SK-N-SH treated with all-trans-retinoic acid at 6 μM for 48 hours (cell line): ENCODE measurements at places on chromosomes 5 and 9.

- ATAC-seq: no peak
These were observed 15.0 kb upstream of the SREK1 start for GRCh38 chr5:66129144-66129543.

- ATAC-seq: no peak
These were observed 12.4 kb upstream of the CDH18 start for GRCh38 chr5:20000416-20000815.

DNA sequence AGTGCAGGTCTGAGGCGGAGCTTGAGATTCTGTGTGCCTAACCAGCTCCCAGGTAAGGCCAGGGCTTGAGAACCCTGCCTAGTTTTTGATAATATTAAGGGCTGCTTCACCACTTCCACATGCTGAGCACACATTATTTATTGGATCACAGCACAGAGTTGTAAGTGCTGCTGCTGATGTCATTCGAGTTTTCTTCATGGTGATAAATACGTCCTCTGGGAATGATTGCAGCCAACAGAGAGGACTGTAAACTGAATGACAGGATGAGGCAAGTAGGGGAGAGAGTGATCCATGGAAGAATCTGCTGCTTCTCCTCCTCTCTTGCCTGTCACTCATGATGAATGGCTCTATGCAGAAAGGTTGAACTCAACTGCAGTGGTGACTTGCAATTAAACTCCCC lies 77.9 kb upstream of the VPS13A start:
- ATAC-seq: no peak

DNA sequence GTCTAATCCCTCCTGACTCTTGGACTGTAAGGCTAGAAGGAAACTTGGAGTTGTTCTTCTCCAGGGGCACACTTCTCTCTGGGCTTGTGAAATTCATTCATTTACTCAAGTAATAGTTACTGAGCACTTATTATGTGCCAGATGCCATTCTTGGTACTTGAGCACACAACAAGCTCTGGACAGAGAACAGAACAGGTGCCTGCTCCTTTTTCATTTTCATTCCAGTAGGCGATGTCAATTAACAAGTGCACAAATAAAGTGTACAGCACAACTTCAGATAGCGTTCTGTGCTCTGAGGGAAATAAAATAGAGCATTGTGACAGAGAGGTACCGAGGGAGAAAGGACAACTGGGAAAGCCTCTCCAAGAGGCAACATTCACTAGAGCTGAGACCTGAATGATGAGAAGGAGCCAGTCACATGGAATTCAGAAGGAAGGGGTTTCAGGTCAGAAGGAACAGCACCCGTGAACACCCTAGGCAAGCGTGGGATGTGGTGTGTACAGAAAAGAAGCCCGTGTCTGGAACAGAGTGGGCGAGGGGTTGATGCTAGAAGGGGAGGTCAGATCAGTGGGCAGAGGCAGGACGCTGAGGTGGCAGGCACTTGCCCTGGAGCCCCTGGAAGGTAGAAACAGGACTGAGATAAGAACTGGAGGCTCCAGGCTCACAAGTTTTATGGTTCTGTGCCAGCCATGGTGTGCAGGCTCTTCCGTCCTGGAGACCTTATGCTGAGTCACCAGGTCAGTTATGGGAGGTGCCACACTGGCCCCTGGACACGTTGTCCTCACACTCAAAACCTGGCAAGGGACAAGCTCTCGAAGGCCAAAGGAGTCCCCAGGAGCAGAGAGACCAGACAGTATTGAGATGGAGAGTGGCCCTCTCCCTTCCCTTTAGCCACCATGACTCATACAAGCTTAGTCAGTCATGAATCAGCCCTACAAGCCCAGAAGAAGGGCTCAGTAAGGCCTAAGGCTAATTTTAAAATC lies 7.2 kb upstream of the ABLIM3 start:
- peak; percentile 93 for ATAC-seq

DNA sequence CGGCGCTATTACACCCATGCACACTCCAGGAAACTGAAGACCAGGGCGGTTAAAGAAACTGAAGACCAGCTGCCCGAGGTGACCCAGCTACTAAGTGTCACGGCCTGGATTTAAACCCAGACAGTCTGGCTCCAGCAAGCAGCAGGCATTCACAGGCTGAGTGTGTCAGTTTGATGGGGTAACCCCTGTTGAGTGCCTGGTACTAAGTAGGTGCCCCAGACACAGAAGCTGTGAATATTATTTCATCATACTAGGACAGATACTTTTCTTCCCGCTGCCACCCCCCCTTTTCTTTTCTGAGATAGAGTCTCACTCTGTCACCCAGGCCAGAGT lies 7.3 kb downstream of the ENG start:
- peak; percentile 37; the same call in 2 of the 3 replicates for ATAC-seq

- peak; percentile 98 for ATAC-seq
These were observed at the start of gene MEGF9 for GRCh38 chr9:120714088-120714845. Gene MEGF9, minus strand, starts transcription at chr9:120714470. Its CDS starts 112 bp downstream, at chr9:120714358.

- ATAC-seq: no peak
These were observed 158.9 kb upstream of the KLF9 start for GRCh38 chr9:70573308-70573707.

DNA sequence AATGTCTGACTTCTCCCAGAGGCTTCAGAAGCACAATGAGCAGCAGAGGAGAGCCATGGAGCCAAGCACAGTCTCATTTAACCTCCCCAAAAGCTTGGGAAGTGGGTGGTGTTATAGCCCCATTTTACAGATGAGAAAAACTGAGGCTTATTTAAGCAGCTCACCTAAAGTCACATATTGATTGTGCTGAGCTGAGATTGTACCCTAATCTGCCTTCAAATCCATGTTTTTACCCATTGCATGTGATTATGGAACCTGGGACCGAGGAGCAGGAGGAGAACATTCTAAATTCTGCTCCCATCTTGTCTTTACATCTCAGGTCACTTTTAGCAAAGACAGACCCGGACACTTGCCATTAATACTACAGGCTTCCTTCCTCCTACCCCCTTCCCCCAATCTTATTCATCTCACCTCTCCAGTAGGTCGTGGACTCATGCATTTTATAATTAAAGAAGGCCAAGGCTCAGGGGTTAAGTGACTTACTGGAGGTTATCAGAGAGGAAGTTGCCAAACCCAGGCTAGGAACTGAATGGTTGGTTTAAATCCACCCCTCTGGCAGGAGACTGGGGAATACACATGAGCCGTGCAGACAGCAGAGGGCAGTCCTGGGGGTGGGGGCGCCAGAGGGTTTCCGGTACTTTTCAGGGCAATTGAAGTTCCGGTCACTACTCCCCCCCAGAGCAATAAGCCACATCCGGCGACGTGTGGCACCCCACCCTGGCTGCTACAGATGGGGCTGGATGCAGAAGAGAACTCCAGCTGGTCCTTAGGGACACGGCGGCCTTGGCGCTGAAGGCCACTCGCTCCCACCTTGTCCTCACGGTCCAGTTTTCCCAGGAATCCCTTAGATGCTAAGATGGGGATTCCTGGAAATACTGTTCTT lies 51.0 kb upstream of the IL17B start:
- no peak for ATAC-seq

DNA sequence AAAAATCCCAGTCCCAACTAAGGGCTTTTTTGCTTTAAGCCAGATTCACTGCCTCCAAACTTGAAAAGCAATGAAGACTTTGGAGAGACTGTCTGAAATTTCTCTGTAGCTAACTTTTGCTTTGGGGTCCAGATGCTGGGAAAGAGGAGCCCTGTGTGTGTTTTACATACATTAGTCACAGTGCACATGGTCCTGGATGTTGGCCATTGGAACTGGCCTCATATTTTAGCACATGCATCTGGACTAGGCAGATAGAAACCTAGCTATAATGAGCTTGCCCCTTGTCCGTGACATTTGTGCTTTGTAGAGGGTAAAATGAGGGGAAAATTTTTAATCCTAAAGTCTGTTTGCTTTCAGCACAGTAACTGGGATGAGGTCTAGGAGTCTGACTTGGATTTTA lies 421.7 kb downstream of the CDK5RAP2 start:
- no peak for ATAC-seq

DNA sequence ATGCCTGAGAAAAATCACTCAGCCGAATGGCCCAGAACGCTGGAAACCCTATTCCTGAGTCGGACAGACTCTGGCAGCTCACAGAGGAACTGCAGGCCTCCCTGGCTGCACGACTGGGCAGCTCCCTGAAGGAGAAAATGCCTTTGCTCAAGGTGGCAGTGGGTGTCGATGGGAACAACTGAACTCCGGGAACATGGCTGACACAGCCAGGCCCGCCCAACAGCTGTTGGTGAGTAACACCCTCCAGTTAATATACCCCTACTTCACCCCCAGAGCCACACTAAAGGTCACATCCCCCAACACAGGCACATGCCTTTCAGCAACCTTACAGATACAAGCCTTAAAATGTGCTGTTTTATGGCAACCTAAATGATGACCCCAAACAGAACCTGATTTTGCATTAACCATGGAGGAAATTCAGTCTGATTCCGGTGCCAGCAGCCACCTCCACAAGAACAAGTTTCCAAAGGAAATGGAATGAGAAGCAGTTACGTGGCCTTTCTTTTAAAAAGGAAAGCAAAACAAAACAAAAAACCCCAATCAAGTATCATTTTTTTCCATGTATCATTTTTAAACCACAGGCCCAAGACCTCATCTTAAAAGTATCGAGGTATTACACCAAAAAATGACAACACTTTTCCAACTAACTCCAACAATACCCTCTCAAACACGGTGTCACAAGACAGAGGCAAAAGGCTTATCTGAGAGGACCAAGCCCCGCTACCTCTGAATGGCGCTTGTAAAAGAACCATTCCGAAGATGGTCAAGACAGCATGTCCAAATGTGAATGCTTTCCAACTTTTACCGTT lies 3.1 kb downstream of the KLF9 start:
- no peak for ATAC-seq

- peak; percentile 44 for ATAC-seq
These were observed 6.7 kb upstream of the ZCCHC10 start for GRCh38 chr5:133032852-133033742.

DNA sequence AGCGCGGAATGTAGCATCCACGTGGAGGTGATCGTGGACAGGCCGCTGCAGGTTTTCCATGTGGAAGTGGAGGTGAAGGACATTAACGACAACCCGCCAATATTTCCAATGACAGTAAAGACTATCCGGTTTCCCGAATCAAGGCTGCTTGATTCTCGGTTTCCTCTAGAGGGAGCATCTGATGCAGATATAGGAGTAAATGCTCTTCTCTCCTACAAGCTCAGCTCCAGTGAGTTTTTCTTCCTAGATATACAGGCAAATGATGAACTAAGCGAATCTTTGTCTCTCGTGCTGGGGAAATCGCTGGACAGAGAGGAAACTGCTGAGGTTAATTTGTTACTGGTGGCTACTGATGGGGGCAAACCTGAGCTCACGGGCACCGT lies 598 bp downstream of the PCDHA2 start:
- no peak for ATAC-seq

- ATAC-seq: no peak
These were observed 60.1 kb downstream of the RGS3 start for GRCh38 chr9:113523421-113524141.

DNA sequence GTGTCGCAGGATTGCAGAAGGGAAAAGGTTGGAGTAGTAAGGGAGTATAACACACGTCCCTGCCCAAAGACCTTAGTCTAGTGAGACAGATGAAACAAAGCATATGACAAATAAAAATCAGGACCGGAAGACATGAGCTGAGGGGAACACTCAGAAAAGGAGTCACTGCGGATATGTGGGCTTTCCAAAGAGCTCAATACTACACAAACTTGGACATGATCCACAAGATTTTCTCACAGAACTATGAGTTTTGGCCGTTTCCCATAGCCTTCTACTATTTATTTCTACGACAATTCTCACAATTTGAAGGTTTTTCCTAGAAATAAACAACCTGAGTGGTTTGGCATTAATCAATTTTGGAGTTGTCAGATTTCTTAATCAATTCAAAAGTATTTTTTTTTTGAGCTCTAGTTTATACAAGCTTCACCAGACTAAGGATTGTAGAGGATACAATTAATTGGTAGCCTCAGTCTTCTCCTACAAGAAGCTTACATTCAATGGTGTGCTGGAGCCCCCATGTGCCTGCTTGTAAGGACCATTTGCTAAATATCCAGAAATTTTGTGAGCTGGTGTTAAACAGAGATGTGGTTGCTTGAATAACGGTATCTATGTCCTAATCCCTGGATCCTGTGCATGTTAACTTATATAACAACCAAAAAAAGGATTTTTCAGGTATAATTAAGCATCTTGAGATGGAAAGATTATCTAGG lies 91.4 kb downstream of the ADAMTS12 start:
- no peak for ATAC-seq

DNA sequence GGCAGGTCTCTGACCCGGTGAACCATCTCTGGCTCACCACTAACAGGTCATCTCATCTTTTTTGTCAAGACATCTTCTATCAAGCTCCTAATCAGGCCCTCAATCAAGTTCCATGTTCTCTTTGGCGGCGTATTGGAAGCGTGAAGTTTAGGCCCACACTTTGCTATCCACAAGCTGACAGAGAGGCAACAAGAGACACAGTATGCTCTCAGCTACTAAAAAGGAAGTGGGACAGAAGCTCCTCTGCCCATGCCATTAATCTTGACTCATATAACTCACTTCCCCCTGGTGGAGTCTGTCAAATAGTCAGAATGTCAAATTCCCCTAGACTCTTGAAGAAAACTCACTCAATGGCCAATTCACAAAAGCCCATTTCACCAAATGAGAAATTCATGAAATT lies 77.6 kb upstream of the TMC1 start:
- ATAC-seq: no peak; the same call in 1 of the 3 replicates

DNA sequence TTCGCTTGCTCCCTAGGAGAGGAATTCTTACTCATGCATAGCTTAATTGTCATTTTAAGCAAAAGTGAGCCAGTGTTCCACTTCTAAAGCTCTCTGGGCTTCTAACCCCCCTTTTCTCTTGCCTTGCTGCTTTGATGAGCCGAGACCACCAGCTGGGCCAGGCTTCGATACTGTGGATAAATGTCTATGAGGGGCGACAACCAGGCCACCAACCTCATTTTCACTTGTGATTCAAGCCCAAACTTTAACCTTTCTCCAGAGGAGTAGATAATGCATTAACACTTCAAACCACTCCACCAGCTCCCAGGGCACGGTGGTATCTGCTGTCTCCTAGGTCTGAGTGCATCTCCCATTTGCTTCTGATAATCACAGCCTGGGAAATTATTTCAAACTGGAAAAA lies 205.6 kb downstream of the PSAT1 start:
- ATAC-seq: no peak

GRCh38 chr5:39955156-39955555 lies 530.4 kb upstream of the DAB2 start:
- ATAC-seq: no peak

- peak; percentile 48 for ATAC-seq
These were observed 31.7 kb upstream of the GAS1 start for GRCh38 chr9:86978922-86979474.

GRCh38 chr5:103667068-103667467 lies 104.5 kb upstream of the NUDT12 start:
- ATAC-seq: peak; percentile 70

DNA sequence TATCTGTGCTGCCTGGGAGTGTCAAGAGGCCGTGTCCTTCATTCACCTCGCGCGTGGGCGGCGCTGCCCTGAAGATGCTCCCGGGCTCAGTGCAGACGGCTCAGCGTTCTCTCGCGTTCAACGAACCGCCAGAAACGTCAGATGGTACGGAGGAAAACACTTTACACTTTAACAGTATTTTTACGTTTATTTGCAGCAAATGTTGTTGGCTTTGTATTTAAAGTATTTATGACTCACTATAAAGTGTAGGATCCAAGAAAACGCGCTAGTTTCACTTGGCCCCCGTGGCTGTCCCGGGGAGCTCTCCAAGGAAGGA lies 544 bp upstream of the ERCC6L2 start:
- ATAC-seq: peak; percentile 53
